Uterine smooth muscle cell (primary cell): ENCODE measurements at places on chromosomes 6 and 20. TPM values are rescaled to one million over a fixed set of nuclear protein-coding genes. Genes with fewer than 3 reads are reported as not detected.

SLC22A16 gene
- total RNA-seq = 0.11 TPM in 1 of 2 replicates, not detected in the other

BANF2 gene
- not detected in 2 replicates for total RNA-seq

LGSN gene
- total RNA-seq = not detected in 2 replicates

CAGE1 gene
- total RNA-seq = under 0.01 and 0.11 TPM in 2 replicates

BPIFB1 gene
- total RNA-seq = not detected in 2 replicates

FNDC11 gene
- 0.66 and 2.4 TPM in 2 replicates for total RNA-seq

SLC17A1 gene
- not detected in 2 replicates for total RNA-seq

NOTCH4 gene
- total RNA-seq = 0.62 and 1.4 TPM in 2 replicates

GPR63 gene
- 0.44 and 0.50 TPM in 2 replicates for total RNA-seq

TEAD3 gene
- 12.5 and 14.2 TPM in 2 replicates for total RNA-seq

ERVFRD-1 gene
- under 0.01 and 0.12 TPM in 2 replicates for total RNA-seq

SOX4 gene
- 4.9 and 26.0 TPM in 2 replicates for total RNA-seq

CLVS2 gene
- total RNA-seq = 0.12 TPM in 1 of 2 replicates, not detected in the other

COX4I2 gene
- not detected in 2 replicates for total RNA-seq
